Karpas-422 (cell line): ENCODE measurements at places on chromosomes 12 and 14. TPM values are rescaled to one million over a fixed set of nuclear protein-coding genes. Genes with fewer than 3 reads are reported as not detected.

Gene ACTR6
- total RNA-seq, result 13.9 and 38.8 TPM in 2 replicates

Gene KRT72
- not detected in 2 replicates for total RNA-seq

Gene B4GALNT3
- total RNA-seq, result 0.30 TPM in 1 of 2 replicates, not detected in the other

Gene AKAP5
- total RNA-seq, result 0.22 and 0.56 TPM in 2 replicates

Gene LMNTD1
- total RNA-seq, result not detected in 2 replicates

Gene DHH
- 0.26 and 0.36 TPM in 2 replicates for total RNA-seq

Gene MAP1LC3B2
- total RNA-seq, result 0.32 and 0.71 TPM in 2 replicates

Gene WSCD2
- total RNA-seq, result not detected in 2 replicates

Gene P2RX7
- total RNA-seq, result 0.18 TPM in 1 of 2 replicates, not detected in the other

Gene NTN4
- not detected in 2 replicates for total RNA-seq

- DNase-seq, result no peak
These were observed 1970.2 kb upstream of the FLRT2 start for GRCh38 chr14:83559721-83560120.

- peak; percentile 60 for DNase-seq
These were observed 222.9 kb upstream of the SLC16A7 start for GRCh38 chr12:59372956-59373355.

GRCh38 chr12:10363914-10364814 is 25.7 kb downstream of the KLRK1 start:
- DNase-seq, result peak; percentile 56

DNA sequence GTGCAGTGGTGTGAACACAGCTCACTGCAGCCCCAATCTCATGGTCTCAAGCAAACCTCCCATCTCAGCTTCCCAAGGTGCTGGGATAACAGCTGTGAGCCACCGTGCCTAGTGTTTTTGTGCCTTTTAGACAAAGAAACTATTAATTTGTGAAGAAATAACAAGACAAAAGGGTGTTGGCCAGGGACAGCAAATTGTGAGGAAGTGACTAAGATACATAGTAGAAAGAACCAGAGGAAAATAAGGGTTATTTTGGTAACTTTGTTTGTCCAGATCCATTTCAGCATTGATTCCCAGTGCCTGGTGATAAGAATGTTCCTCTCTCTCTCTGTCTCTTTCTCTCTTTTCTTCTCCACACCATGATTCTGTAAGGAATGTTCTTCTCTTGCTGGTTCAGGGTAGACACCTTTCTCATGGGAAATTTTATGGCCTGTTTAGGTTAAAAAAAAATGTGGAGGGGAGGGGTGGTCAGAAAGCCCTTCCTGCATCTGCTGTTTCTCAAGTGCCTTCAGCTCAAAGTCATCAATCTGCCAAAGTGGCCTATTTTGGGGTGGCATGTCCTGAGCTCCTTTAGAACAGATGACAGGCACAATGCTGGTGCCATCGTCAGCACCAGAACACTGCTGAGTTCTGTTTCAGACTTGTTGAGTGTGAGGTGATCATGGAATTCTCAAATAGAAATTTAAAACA is 184.4 kb upstream of the EEA1 start:
- no peak for DNase-seq

GRCh38 chr14:23430723-23431085 is 4.8 kb downstream of the MYH7 start:
- DNase-seq, result no peak

GRCh38 chr14:23137813-23138535 is 18.9 kb upstream of the CEBPE start:
- DNase-seq, result no peak

- DNase-seq, result peak; percentile 72
These were observed 751 bp downstream of the P3H3 start for GRCh38 chr12:6828781-6829535.

GRCh38 chr12:64675795-64676194 is 65.5 kb downstream of the RASSF3 start:
- peak; percentile 40 for DNase-seq

DNA sequence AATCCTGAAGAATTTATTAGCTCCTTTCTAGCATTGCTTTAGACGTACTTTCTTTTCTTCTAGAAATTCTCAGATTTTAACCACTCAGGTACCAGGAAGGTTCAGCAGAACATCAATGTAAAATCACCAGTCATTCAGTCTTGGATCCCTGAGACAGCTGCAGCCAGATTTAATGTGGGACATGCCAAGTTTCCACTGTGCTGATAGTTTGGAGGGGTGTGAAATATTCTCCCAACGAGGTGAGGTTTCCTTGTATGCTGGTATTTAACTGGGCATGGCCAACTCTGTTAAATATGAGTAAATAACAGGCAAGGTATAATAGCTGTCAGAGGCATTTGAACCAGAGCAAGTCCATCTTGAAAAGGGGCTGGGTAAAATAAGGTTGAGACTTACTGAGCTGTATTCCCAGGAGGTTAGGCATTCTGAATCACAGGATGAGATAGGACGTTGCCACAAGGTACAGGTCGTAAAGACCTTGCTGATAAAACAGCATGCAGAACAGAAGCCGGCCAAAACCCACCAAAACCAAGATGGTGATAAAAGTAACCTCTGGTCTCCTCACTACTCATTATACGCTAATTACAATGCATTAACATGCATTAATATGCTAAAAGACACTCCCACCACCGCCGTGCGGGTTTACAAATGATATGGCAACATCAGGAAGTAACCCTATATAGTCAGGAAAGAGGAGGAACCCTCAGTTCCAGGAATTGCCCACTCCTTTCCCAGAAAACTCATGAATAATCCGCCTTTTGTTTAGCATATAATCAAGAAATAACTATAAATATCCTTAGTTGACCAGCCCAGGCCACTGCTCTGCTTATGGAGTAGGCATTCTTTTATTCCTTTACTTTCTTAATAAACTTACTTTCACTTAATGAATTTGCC is 75.2 kb upstream of the RASSF8 start:
- DNase-seq, result no peak

- DNase-seq, result no peak
These were observed 259.5 kb upstream of the E2F7 start for GRCh38 chr12:77324763-77325468.

- no peak for DNase-seq
These were observed 83.7 kb upstream of the BTG1 start for GRCh38 chr12:92229381-92229780.

- DNase-seq, result no peak
These were observed 5.9 kb downstream of the SERPINA6 start for GRCh38 chr14:94317259-94317658.

GRCh38 chr12:97559267-97559666 is 96.7 kb downstream of the RMST start:
- DNase-seq, result no peak

DNA sequence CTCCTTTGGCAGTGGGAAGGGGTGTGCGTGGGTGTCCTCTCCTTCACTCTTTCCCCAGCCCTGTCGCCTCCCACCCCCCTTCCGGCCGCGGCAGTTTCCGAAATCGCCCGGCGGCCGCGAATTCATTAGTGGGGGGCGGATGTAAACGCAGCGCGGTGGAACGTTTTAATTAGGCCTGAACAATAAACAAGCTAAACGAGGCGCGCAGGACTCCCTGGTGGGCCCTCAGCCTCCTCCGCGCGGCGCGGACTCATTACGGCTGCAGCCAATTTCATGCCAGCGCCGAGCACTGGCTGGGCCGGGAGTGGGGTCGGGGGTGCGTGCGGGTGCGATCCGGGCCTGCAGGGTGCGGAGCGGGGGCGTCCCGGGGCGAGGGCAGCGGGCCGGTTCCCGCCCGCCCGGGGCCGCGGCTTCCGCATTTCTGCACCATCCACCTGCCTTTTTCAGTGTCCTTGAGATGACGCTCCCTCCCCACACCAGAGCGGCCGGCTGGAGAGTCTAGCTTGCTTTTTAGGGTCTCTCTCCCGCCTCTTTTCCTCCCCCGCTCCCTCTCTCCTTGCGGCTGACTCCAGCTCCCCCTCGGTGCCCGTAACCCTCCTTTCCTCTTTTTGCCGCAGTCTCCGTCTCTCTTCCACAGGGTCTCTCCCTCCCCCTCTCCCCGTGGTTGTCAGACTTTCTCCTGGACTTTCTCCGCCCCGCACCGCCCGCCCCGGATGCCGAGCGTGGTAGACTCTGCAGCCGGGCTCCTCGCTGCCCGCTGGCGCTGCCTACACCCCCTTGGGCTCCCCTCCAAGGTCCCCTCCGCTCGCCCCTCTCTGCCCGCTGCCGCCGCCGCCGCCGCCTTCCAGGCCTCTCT is at the start of gene CISTR:
Gene CISTR (minus strand): TSS at position 644 of the 856 bp plus-strand sequence.
- DNase-seq, result peak; percentile 84

GRCh38 chr14:102351023-102351422 is 11.7 kb downstream of the CINP start:
- DNase-seq, result no peak

GRCh38 chr12:131049002-131049401 is 95.3 kb downstream of the ADGRD1 start:
- no peak for DNase-seq

DNA sequence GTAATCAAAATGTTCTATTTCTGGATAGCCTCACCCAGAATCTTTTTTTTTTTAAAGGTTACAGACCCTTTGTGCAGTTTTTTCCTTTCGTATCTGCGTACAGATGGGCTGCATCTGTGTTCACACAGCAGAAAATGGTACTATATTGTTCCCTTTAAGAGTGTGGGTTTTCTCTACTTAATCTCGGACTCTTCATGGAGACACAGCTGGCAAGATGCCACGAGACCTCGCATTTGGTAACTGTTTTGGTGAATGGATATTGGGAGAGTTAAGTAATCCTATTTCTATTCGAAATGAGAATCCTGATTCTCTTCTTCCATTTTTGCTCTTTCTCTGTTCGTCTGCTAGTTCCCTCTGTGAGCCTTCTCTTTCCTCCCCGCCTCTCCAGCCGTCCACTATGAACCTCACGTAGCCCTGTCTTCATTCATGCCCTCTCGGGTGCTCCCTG is 85.7 kb downstream of the SAMD4A start:
- DNase-seq, result no peak
